Globus pallidus (tissue), 1 donor: ENCODE measurements at places on chromosomes 7 and 10.

DNA sequence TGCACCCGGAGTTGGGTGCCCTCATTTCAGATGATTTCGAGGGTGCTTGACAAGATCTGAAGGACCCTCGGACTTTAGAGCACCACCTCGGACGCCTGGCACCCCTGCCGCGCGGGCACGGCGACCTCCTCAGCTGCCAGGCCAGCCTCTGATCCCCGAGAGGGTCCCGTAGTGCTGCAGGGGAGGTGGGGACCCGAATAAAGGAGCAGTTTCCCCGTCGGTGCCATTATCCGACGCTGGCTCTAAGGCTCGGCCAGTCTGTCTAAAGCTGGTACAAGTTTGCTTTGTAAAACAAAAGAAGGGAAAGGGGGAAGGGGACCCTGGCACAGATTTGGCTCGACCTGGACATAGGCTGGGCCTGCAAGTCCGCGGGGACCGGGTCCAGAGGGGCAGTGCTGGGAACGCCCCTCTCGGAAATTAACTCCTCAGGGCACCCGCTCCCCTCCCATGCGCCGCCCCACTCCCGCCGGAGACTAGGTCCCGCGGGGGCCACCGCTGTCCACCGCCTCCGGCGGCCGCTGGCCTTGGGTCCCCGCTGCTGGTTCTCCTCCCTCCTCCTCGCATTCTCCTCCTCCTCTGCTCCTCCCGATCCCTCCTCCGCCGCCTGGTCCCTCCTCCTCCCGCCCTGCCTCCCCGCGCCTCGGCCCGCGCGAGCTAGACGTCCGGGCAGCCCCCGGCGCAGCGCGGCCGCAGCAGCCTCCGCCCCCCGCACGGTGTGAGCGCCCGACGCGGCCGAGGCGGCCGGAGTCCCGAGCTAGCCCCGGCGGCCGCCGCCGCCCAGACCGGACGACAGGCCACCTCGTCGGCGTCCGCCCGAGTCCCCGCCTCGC lies at the start of gene EGFR:
Gene EGFR (plus strand): TSS at position 657 of the 830 bp plus-strand sequence. CDS start 261 bp downstream, outside the sequence.
- DNase-seq: peak; percentile 56

DNA sequence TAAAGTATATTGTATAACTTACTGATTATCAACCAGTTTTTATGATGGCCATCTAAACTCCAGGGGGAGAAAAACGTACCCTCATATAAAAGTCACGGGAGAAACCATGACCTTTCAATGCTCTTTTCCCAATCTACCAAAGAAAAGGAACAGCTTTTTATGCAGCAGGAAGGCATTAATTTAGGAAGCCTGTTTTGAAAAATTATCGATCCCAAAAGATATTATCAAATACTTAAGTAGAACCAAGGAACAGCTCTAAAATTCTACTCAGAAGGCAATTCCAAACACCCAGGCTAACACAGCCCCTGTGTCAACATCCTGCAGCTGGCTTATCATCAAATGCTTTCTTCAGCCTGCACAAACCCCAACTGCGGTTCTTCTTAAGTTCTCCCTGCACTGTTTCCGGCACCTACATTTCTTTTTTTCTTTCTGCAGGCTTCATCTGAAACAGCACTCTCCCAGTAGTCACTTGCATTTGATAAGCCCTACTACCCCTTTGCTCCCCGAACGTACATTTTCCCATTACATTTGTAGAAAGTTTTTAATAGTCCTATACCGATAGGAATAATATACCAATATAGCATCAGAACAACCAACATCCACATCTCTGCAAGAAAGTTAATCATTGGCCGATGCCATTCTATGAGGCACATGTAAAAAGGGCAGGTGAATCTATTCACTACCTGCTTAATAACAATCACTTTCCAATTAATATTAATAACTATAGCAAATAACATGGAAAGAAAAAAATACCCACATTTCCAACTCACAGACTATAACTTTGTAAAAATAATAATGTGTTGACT lies 47.9 kb downstream of the PIP4K2A start:
- no peak for DNase-seq

- no peak for DNase-seq
Observed at GRCh38 chr7:95529701-95530100, 44.0 kb downstream of the ASB4 start.

DNA sequence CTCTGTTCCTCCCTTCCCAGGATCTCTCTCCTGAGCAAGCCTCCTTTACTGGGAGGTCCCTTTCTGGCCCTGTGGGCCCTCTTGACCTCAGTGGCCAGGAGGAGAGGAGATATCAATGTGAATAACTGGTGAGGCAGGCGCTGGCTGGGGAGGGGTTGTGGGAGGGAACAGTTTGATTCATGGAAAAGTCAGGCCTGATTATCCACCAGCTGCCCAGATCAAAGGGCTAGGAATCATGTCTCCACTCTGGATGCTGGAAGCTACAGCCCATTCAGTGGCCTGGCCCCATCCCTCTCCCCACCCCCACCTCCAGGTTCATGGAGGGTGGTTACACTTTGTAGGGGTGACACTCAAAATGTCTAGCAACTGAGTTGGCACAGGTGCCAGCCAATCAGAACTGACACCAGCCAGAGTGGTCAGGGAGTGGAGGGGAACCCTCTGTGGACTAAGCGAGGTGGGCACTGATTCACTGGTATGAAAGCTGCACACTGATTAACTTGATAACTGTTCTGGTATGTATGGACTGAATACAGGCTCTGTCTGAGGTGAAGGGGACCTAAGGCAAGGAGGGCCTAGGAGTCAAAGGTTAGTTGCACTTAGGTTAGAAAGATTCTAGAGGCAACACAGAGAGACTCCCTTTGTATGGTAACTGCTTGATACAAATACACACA lies 4.8 kb downstream of the PRRT4 start:
- DNase-seq: no peak

DNA sequence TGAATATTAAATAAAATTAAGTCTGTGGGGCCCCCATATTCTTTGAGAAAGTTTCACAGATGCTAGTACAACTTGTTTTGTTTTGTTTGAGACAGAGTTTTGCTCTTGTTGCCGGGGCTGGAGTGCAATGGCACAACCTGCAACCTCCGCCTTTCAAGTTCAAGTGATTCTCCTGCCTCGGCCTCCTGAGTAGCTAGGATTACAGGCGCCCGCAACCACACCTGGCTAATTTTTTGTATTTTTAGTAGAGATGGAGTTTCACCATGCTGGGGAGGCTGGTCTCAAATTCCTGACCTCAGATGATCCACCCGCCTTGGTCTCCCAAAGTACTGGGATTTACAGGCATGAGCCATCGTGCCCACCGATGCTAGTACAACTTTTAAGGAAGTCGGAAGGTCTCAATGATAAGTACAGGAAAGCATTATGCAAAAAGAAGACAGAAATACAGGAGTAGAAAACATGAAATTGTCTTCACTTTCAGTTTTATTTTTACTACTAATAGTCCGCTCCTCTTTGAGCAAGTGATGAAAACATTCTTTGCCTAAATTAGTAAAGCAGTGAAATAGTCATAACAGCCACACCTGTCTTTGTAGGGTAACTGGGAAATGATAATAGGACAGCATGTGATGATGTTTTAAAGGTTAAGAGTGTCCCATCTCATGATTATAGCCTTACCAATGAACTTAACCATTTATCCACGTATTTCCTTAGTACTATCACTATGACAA lies 147.5 kb downstream of the SEMA3D start:
- no peak for DNase-seq

- DNase-seq: no peak
Observed at GRCh38 chr7:96870185-96870584, 135.2 kb upstream of the DLX6 start.

DNA sequence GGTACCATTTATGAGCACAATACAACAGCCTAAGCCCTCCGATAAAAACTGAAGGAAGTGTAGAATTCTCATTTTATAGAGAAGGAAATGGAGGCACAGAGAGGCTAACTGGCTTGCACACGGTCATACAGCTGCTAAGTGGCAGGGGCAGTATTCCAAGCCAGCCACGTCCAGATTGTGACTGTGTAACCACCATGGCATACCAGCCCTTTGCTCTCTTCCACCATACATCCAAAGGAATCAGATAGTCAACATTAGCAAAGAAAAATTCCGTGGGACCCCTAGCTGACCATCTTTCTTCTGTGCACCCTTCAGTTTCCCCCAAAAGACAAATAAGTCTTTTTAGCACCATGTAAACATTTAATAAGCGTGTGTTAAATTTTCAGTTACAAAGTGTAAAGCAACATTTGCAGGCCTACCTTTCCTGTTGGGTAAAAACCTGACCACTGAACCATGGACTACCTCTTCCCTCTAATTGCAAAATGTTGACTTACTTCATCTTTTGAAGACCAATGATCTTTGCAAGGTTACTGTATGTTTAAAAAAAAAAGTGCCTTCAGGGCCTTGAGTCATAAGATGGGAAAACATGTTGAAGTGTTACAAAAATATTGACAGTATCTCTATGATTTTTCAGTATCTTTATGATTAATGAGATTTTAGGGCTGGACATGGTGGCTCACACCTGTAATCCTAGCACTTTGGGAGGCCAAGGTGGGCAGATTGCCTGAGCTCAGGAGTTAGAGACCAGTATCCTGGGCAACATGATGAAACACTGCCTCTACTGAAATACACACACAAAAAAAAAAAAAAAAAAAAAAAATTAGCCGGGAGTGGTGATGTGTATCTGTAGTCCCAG lies 24.3 kb upstream of the PDZD8 start:
- DNase-seq: no peak

GRCh38 chr7:20132585-20132984 lies 84.6 kb downstream of the MACC1 start:
- no peak for DNase-seq

- DNase-seq: peak; percentile 73
Observed at GRCh38 chr7:39949971-39950472, at the start of gene CDK13. CDK13 (plus strand) TSS chr7:39950256; CDS start chr7:39950642, 386 bp downstream.

DNA sequence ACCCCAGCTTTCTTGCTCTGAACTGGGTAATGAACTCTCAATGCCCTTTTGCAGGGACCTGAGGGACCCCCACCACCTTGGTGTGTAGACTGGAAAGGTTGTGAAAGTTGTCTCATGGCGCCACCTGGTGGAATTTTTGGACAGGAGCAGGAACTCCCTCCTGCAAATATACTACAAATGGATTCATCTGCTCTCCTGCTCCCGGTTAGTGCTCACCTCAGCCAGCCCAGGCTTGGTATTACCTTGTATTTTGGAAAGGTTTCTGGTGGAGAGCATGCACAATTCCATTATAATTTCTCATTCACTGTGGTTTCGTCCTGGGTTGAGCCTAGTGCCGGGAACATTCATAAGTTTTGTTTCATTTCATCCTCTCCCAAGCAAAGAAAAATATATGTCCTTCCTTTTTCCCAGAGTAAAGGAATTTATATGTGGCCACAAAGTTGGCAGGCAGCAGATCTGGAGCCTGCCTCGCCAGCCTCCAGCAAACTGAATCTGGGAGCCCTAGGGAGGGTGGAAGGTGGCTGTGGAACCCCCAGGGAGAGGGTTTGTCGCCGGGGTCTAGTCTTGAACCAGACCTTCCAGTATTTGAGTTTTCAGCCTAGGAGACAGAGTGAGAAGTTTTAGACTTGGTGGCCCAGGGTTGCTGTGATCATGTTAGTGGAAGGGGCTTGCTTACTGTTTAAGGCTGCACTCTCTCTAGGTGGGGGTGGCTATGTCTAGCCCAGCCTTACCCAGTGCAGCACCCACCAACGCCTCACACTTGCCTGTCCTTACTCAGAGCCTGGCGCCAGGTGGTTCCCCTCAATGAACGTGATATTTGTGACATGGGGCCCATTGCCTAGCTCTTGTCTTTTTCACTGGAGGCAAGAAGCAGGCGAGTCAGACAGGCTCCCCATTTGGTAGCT lies 9.5 kb downstream of the FAM241B start:
- DNase-seq: peak; percentile 58

DNA sequence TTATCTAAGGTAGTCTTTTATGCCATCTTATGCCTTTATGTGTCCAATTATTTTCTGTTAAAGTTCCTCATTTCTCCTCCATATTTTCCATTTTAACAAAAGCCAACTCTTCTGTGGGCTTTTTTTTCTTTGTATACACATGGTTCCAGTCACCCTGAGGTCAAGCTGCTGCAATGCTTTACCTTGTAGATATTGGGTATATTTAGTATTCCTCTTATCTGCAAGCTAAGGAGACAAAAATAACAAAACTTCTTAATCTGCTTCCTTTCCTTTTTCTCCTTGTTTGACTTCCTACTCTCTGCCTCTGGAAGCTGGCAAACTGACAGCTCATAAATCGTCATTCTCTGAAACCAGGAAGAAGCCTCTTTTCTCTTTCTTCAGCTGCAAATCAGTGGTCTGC lies 885.0 kb upstream of the LRRN3 start:
- no peak for DNase-seq

GRCh38 chr7:142478479-142479220 lies 220.8 kb upstream of the PRSS58 start:
- peak; percentile 55 for DNase-seq

GRCh38 chr7:91411060-91411459 lies 146.8 kb downstream of the FZD1 start:
- DNase-seq: no peak

- DNase-seq: no peak
Observed at GRCh38 chr10:29648983-29649268, 14.2 kb upstream of the SVIL start.

DNA sequence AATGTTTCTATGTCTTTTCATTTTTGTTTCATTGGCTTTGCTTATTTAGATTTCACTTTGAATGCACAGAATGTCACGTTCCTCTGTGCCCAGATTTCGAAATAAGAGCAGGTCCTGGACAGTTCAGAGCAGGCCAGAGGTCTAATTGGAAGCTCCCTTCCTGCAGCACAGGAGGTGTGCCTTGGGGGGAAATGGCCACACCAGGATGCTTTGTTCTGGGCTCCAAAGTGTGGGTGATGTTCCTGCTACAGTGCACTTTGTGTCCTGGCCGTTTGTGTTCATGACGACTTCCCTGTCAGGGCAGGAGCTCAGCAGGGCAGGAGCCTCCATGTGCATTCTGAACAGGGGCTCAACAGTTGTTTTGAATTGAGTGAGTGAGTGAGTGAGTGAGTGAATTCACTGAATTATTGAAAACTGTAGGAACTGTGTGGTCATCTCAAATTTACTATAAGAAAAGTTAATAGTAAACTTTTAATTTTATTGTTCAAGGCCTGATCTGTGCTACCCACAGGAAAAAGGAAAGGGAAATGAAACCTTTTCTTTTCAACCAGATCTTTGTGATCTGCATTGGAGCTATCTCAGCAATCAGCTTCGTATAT lies 109.5 kb upstream of the GJD4 start:
- no peak for DNase-seq

DNA sequence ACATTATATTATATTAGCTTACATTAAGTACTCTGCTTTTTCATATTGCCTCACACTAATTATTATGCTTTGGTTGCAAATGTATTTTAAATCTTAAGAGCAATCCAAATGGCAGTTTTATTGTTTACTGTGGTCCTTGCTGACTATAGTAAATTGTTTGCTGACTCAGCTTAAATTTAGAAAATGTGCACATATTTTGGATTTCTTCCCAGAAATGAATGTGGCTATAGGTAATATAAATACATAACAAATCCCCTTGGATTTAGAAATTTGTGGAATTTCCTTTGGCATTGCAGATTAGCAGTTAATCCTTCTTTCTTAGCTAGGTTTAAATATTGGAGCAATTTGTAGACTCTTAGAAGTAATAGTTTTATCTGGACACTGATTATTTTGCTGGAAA lies 565.8 kb downstream of the NRG3 start:
- DNase-seq: no peak

GRCh38 chr10:74035303-74035702 lies 37.4 kb downstream of the VCL start:
- no peak for DNase-seq
